ENCODE measurements at places on chromosomes 5 and 9. TPM values are rescaled to one million over a fixed set of nuclear protein-coding genes. Genes with fewer than 3 reads are reported as not detected.

The FBP2 gene
- not detected for total RNA-seq

The COL15A1 gene
- 0.33 TPM for total RNA-seq

The SLC27A6 gene
- total RNA-seq = not detected

The ANKRD31 gene
- total RNA-seq = 0.18 TPM

The CENPK gene
- total RNA-seq = 88.7 TPM

The ANP32B gene
- total RNA-seq = 317 TPM

The ADRA1B gene
- not detected for total RNA-seq

- no peak overlapping the region for H3K4me3 ChIP-seq
- no peak for DNase-seq
- H3K4me1 ChIP-seq = no peaks in the 10 kb centered on the region
These were observed 56.6 kb downstream of the CFAP90 start for GRCh38 chr5:7794311-7794710.

GRCh38 chr9:129836311-129837007 is 1.2 kb downstream of the USP20 start:
- peaks cover 69% of the 10 kb centered on the region for H3K4me1 ChIP-seq
- H3K36me3 ChIP-seq = peaks cover 55% of the 10 kb centered on the region
- peak; percentile 49 for DNase-seq
- H3K27ac ChIP-seq = peak overlapping the region; percentile 86
- H3K4me3 ChIP-seq = peak overlapping the region; percentile 99

GRCh38 chr5:111840036-111840674 is 83.2 kb upstream of the NREP start:
- no peak overlapping the region for H3K4me3 ChIP-seq
- no peak for DNase-seq
- no peaks in the 10 kb centered on the region for H3K36me3 ChIP-seq
- H3K27ac ChIP-seq = no peak overlapping the region
- no peaks in the 10 kb centered on the region for H3K4me1 ChIP-seq

GRCh38 chr9:101578378-101578777 is 16.4 kb downstream of the PPP3R2 start:
- H3K4me3 ChIP-seq = no peak overlapping the region
- H3K27ac ChIP-seq = no peak overlapping the region
- no peaks in the 10 kb centered on the region for H3K27me3 ChIP-seq
- H3K36me3 ChIP-seq = peaks cover 4% of the 10 kb centered on the region
- H3K4me1 ChIP-seq = peaks cover 6% of the 10 kb centered on the region

Data from activated CD4-positive, alpha-beta memory T cell treated with anti-CD3 and anti-CD28 coated beads, Interleukin-2, amount 10 ng/mL, durations not matched to agents 7 days and 5 days (primary cell).